NCI-H345 (cell line): ENCODE measurements at places on chromosomes 6 and 20.

- DNase-seq, result no peak
Observed at GRCh38 chr6:130381012-130381411, 15.2 kb downstream of the TMEM200A start.

- DNase-seq, result no peak
Observed at GRCh38 chr6:146297815-146298214, 245.8 kb upstream of the RAB32 start.

- DNase-seq, result no peak
Observed at GRCh38 chr6:35856250-35856649, 51.1 kb downstream of the LHFPL5 start.

DNA sequence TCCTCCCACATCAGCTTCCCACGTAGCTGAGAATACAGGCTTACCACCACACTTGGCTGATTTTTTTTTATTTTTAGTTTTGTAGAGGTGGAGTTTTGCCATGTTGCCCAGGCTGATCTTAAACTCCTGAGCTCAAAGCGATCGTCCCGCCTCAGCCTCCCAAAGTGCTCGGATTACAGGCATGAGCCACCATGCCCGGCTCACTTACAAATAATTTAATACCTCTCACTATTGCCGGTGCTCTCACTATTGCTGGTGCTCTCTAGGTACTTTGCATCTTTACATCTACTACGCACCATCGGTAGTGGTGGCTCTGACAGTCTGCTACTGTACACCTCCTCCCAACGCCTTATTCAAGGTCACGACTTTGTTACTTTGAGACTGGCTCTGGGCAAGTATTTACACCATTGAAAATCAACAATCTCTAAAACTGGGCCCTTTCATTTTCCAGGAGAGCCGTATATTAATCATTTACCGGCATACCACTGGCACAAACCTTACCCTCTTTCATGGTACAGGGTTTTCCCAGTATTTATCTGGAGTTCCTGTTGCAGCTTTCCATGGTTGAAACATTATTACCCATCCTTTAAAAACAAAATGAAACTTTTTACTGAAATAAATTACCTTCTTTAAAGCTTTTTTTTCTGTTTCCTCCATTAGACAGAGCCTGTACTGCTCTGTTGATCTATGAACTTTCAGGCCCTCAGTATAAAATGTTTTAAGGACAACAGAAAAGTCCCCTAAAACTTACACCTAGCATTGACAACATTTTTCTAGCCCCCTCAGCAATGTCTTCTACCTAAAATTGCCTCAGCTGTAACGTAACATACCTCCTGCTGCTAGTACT lies 259.6 kb upstream of the PLCB4 start:
- DNase-seq, result no peak

- no peak for DNase-seq
Observed at GRCh38 chr6:117733341-117733740, 58.1 kb downstream of the NUS1 start.

DNA sequence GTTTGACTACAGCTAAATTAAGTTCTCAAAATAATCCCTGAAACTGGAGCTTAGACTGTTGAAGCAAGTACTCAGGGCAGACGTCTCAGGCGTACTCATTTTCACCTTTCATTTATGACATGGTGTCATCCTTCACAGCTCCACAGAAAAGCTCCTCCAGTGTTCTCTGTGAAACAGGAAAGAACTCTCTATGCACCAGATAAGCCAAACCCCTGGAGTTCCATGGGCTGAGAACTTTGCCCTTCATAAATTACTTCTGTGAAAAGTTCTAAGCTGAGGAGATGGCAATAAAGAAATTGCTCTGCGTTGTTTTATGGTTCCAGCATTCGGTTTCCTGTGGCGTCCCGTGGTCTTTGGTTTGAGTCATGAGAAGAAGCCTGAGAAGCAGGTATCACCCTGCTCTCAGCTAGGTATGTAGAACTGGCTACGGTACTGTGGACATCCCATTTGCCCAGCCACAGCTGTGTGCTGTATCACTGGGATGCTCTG lies 20.2 kb upstream of the RREB1 start:
- DNase-seq, result no peak

GRCh38 chr6:7050004-7050403 lies 57.8 kb upstream of the RREB1 start:
- no peak for DNase-seq

DNA sequence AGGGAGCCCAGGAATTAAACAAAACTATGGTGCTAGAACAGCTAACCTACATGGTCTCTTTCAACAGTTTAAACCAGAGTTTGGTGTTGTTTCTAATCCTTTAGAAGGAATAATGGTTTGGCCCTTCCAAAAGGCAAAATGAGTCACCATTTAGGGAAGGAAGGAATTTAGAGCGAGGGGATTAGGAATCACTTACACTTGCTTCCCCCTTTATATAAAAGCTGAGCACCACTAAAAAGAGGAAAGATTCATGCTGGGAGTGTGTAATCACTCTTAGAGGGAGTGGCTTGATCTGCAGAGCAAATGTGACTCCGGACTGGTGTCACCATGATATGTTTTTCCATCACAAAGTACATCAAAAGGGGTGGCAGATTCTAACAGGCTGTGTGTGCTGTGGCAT lies 63.6 kb downstream of the F13A1 start:
- no peak for DNase-seq

GRCh38 chr20:11331096-11331495 lies 586.6 kb upstream of the BTBD3 start:
- no peak for DNase-seq

DNA sequence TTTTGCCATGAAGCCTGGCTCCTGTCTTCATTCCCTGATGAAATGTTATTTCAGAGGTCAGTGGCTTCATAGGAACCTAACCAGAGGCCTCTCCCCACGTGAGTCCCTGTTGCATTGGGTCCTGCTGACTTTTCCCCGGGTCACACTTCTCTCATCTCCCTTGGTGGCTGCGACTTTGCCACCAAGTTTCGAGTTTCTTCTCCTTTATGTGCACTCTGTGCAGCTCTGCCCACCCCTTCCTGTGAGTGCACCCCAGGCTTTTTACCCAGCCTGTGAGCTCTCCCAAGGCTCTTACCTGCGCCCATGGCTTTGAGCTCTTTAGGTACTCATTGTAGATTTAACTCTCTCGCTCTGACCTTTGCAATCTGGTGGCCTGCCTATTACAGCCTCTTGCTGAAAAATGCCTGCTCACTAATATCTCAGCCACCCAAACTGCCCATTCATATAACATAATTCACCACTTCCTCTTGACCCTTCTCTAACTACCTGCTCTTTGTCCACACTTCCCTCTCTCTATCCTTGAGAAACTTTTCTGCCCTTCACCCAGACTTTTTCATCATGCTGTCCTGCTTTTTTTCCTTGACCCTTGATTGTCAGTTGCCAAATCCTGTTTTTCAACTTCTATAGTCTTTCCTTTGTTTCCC lies 105.9 kb downstream of the SASH1 start:
- no peak for DNase-seq
